IgD-negative memory B cell (primary cell): ENCODE measurements at places on chromosomes 7 and 10. TPM values are rescaled to one million over a fixed set of nuclear protein-coding genes. Genes with fewer than 3 reads are reported as not detected.

Gene MPP7
- 2.3 TPM for polyA plus RNA-seq

Gene CALML5
- not detected for polyA plus RNA-seq

Gene HOXA2
- polyA plus RNA-seq: not detected

Gene AMZ1
- polyA plus RNA-seq: 1.9 TPM

Gene CLEC2L
- not detected for polyA plus RNA-seq

Gene MMRN2
- polyA plus RNA-seq: not detected

Gene SH2D4B
- not detected for polyA plus RNA-seq

Gene RASA4B
- 7.4 TPM for polyA plus RNA-seq

Gene CNPY1
- not detected for polyA plus RNA-seq

Gene BCCIP
- polyA plus RNA-seq: 70.0 TPM

Gene GRID1
- not detected for polyA plus RNA-seq

Gene CCL24
- polyA plus RNA-seq: not detected

Gene NPC1L1
- not detected for polyA plus RNA-seq

Gene UNCX
- polyA plus RNA-seq: not detected

Gene MYL10
- not detected for polyA plus RNA-seq

Gene SPDYE2B
- not detected for polyA plus RNA-seq

Gene OLAH
- polyA plus RNA-seq: not detected

Gene PLEKHS1
- not detected for polyA plus RNA-seq

Gene TLX1
- polyA plus RNA-seq: not detected

Gene NEUROD6
- not detected for polyA plus RNA-seq

Gene CPN1
- polyA plus RNA-seq: not detected

Gene AKR1B15
- polyA plus RNA-seq: not detected

Gene RBAK
- 5.3 TPM for polyA plus RNA-seq

Gene CEP55
- polyA plus RNA-seq: 0.53 TPM

Gene NSUN5
- polyA plus RNA-seq: 58.4 TPM

Gene TMEM225B
- polyA plus RNA-seq: 1.6 TPM

Gene ERVW-1
- 0.06 TPM for polyA plus RNA-seq

Gene CLCN1
- polyA plus RNA-seq: not detected

Gene NPY4R
- not detected for polyA plus RNA-seq

Gene ADAP1
- 6.4 TPM for polyA plus RNA-seq

Gene ACTL6B
- polyA plus RNA-seq: not detected
